MM.1S (cell line): ENCODE measurements at places on chromosomes 6 and 20.
A peak's percentile ranks its signal among the peaks of the same experiment; 100 is the strongest.

DNA sequence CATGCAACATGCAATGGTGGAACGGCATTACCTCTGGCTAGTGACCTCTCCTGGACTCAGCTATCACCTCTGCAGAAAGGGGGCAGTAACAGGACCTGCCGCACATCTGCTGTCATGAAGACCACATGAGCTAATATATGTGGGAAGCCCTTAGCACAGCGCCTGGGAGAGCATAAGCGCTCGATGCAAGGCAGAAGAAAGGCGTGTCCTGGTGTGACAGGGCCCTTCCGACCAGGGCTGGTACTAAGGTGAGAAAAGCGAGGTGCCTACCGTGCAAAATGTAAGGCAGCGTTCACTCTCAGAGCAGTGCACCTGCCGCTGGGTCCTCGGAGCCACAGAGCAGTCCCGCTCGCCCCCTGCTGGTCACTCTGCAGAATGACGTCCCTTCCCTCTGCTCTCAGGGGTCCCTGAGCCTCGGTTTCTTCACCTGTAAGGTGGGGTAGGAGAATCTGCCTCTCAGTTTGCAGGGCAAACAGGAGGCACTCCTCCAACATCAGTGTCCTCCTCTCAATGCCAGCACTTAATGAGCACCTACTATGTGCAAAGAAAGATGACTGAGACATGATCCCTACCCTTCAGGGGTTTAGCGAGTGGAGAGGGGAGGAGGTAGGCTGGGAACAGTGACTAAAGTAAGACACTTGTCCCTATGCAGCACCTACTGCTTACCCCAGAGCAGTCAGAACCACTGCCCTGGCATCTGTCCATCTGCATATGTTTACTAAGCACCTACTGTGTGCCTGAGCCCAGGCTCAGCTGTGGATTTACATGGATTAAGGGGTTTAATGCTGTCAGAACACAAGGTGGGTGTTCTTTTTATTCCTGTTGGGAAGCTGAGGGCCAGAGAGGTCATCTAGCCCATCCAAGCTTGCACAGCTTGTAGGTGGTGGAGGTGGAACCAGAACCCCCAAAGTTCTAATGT, 41.1 kb upstream of the PTGIS start:
- peak; percentile 87 for DNase-seq

GRCh38 chr6:109456710-109457561, 1.4 kb upstream of the MICAL1 start:
- no peak for DNase-seq

DNA sequence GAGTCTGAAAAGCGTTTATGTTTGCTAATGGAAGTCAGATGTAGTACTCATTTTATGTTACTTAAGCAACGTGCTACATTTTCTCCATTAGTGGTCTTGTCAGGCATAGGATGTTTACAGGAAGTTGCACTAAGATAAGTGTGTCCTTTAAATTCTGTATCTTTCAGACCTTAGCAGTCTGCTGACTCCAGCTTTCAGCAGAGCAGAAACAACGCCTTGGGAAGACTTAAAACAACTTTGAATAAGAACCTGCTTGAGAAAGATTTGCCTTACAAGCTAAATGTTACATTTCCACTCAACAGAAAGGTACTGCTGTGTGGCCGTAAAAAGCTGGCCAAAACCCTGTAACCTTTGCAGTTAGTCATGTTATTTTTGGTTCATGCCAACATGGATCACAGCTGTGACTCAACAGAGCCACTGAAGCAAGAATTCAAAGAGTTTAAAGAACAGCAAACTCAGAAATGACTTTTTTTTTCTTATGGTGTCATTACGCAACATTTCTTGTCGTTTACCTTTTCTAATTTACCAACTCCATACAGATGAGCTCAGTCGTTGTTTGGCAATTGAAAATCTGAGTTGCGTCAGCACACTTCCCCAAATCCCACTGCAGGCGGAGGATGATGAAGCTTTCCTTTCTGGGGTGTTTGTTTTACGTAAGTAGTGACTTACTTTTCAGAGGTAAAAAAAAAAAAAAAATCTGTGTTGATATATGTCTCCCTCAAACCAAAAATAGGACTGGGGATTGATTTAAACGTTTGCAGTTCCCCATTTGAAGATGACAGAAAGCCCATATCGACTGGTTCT, 27.9 kb upstream of the BMP6 start:
- DNase-seq: no peak

GRCh38 chr6:7958464-7958863, 47.9 kb upstream of the TXNDC5 start:
- peak; percentile 53 for DNase-seq

DNA sequence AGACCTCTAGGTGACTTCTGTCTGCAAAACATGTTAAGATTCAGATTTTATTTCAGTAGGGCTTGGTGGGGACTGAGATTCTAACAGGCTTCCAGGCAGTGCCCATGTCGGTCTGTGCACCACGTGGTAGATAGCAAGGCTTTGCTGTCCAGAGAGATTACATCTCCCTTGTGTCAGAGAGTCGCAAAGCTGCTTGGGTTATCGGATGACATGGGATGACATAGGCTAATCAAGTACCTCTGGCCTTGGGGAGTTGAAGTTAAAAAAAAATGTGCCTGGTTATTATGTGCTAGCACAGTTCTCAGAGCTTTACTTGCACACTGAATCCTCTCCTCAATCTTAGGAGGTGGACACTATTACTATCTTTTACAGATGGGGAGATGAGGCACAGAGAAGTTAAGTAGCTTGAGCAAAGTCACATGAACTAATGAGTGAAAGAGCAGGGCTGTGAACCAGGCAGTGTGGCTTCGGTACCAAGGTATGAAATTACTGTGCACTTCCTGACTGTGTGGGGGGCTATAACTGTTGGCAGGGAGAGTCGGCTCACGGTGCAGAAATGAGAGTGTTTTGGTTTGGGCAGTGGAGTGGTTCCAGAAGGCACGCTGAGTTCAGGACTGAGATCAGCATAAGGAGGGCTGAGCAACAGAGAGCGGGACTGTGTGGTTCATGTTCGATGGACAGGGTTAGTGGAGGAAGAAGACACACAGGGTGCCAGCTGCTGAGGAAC, 41.1 kb downstream of the FARS2 start:
- no peak for DNase-seq

- DNase-seq: no peak
Measured at GRCh38 chr6:354631-355280, 36.8 kb upstream of the IRF4 start.

- DNase-seq: no peak
Measured at GRCh38 chr6:290111-290922, 2.0 kb upstream of the DUSP22 start.

- no peak for DNase-seq
Measured at GRCh38 chr20:32332614-32333013, 25.5 kb upstream of the ASXL1 start.

- no peak for DNase-seq
Measured at GRCh38 chr6:130020073-130020906, 1.9 kb downstream of the L3MBTL3 start.

GRCh38 chr20:51574248-51575033, 31.9 kb upstream of the NFATC2 start:
- no peak for DNase-seq

DNA sequence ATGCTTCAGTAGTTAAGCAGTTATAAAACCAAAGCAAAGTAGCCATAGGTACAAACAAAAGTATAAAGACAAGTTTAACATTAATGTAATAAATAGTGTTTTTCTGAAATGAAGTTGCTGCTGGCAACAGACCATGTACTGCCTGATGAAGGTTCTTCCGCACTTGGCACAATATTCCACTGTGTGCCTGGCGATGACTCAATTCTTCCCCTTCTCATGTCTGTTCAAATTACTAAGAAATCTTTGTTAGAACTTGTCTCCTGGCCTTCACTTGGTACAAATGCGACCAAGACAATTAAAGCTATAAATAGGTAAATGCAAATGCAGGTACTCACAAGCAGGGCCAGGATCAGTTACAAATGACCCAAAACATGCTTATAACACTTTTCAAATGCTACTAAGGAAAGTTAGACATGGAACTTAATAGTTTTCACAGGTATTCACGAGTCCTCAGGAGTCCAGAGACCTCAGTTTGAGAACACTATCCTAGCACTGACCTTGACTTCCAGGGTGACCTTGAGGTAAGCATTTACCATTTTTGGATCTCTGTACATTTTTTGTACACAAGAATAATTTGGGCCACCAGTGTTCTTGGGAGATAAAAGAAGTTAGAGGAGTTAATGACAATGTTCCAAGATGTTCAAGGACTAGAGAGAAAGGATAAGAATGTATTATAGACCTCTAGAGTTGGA, 8.1 kb upstream of the DDR1 start:
- no peak for DNase-seq

DNA sequence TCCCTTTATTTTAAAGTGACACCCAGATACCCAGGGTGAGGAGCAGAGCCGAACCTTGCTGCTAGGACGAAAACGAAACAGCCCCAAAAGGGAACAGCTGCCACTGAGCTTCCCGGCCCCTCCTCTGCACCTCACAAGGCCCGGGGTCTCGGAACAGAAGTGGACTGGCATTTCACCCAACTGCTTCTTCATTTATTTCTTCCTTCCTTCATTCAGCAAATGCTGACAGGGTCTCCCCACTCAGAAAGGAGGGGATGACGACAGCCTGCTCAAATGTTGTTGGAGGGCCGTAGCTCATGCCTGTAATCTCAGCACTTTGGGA, 220.3 kb downstream of the PREX1 start:
- no peak for DNase-seq

GRCh38 chr6:12208190-12208589, 82.0 kb upstream of the EDN1 start:
- no peak for DNase-seq

DNA sequence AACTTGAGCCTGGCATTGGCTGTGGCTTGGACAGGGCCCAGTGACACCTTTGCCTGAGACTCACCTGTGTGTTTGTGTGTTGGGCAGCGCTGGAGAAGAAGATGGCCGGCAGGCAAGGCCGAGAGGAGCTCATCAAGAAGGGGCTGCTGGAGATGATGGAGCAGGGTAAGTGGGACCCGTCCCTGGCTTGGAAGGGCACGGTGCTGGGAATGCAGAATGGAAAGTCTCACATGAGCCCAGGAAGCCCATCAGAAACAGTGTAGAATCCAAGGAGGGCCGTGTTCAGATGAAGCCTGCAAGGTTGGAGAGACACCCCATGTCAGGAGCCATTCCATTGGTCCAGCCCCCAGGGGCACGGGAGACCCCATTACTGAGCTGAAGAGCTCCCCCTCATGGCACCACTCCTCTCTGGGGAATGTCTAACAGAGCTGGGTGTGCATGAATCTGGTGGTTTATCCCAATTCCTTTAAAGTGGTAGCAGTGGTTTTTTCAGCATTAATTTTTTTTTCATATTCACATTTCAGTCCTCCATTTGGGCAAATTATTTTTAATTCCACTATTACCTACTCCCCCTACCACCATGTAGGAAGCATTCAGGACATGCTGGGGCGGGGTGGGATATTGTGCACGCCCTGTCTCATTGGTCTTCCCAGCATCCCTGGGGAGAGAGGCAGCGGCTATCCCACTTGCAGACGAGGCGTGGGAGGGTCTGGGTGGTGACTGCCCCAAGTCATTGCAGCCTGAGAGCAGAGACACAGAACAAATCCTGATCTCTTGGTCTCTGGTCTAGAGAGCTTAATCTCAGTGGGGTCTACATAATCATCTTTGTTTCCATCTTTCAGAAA, 143.6 kb downstream of the PHACTR3 start:
- no peak for DNase-seq

DNA sequence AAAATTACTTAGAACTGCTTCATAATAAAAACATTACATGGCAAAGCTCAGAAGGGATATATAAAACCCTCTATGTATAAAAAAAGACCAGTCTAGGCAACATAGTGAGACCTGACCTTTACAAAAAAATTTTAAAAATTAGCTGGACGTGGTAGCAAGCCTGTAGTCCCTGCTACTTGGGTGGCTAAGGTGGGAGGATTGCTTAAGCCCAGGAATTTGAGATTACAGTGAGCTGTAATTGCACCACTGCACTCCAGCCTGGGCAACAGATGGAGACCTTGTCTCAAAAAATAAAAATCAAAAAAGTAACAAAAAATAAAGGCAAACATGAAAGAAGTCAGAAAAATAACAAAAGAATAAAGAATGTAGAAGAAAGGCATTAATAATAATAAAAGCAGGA, 21.5 kb upstream of the TPD52L1 start:
- DNase-seq: no peak

DNA sequence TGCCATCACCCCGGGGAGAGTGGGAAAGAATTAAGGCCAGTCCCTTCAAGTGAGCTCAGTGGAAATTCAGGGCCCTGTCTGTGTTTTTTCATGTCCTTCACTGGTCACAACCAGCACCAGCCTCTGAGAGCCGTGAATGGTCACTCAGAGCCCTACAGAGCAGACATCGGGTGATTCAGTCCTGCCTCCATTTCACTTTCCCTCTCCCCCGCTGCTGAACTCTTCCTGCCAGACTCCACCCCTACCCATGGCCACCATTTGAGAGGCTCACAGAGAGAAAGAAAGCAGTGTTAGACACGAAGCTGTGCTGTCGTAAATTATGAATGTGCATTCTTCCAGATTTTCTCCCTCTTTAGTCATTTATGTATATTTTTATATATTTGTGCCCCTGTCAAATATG, 5.4 kb downstream of the R3HDML start:
- no peak for DNase-seq

GRCh38 chr6:63740709-63741108, 105.1 kb downstream of the PHF3 start:
- no peak for DNase-seq

GRCh38 chr6:37236921-37237320, 20.7 kb upstream of the TBC1D22B start:
- no peak for DNase-seq

- DNase-seq: no peak
Measured at GRCh38 chr20:2210646-2211552, 84.9 kb upstream of the TGM3 start.

GRCh38 chr20:33393609-33394008, 7.7 kb downstream of the CDK5RAP1 start:
- DNase-seq: no peak

- DNase-seq: no peak
Measured at GRCh38 chr6:13287104-13287503, 41.2 kb downstream of the TBC1D7 start.

GRCh38 chr6:44676826-44677433, 289.4 kb downstream of the CDC5L start:
- no peak for DNase-seq

- DNase-seq: no peak
Measured at GRCh38 chr6:10886691-10887502, at the start of gene SYCP2L. SYCP2L (plus strand) TSS chr6:10887052; CDS start chr6:10887127, 75 bp downstream.

- no peak for DNase-seq
Measured at GRCh38 chr6:111791415-111791814, 81.8 kb downstream of the FYN start.

DNA sequence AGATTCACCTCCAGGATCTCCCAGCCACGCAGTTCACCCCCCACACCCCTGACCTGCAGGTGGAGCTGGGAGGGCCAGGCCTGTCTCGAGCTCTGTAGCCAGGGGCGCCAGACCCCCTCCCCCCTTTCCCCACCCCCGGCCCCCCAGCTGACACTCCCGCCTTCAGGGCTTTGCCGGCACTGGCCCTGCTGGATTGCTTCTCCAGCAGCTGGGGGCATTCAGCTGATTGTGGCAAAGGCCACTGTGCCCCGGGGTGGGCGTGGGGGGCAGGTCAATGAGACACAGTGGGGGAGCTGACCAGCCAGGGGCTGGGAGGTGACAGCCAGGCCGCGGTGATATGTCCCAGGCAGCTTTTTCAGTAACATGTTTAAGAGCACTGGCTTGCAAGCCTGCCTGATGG, 22.2 kb downstream of the ZBP1 start:
- no peak for DNase-seq

GRCh38 chr6:129120856-129121638, 238.1 kb downstream of the LAMA2 start:
- DNase-seq: no peak
